Endodermal cell (in vitro differentiated cells): ENCODE measurements at places on chromosomes 16 and 17. TPM values are rescaled to one million over a fixed set of nuclear protein-coding genes. Genes with fewer than 3 reads are reported as not detected.

Gene ATF7IP2
- 22.4 and 22.8 TPM in 2 replicates for total RNA-seq

Gene MYH13
- not detected in 2 replicates for total RNA-seq

Gene TP53TG3C
- not detected in 2 replicates for total RNA-seq

Gene ODAD4
- 4.7 to 6.2 TPM (median 6.0 TPM) in 3 replicates for total RNA-seq

Gene DNAI2
- total RNA-seq: not detected in 2 replicates

GRCh38 chr16:59690216-59690615 lies 956.1 kb upstream of the GOT2 start:
- no peak for DNase-seq

- DNase-seq: peak; percentile 50
These were observed 33.9 kb downstream of the TNFRSF13B start for GRCh38 chr17:16938031-16938430.

DNA sequence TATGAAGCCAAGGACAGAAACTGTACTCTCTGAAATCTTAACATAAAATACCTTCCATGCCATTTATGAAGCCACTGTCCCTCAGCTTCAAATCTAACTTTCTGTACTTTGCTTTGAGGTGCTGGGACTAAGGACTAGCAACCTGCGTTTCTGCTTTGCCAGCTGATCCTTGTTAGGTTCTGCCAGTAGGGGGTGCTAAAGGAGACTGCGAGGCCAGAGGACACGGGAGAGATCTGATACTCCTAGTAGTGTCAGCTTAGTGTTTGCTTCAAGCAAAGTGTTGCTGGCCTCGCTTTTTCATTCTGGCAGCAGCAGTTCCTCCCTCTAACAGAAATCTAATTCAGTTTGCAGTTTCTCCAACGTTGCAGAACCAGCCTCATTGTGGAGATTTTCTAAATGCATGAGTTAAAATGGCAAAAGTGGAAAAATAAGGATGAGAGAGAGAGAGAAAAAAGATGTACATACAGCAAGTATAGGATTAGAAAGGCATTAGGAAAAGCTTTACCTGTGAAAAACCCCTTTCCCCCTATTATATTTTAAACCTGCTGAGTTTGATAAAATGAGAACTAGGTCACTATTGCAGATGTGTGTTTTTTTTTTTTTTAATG lies 297.5 kb downstream of the CA10 start:
- DNase-seq: peak; percentile 96

- DNase-seq: peak; percentile 88
These were observed 32.1 kb upstream of the JPT2 start for GRCh38 chr16:1645914-1646525.

DNA sequence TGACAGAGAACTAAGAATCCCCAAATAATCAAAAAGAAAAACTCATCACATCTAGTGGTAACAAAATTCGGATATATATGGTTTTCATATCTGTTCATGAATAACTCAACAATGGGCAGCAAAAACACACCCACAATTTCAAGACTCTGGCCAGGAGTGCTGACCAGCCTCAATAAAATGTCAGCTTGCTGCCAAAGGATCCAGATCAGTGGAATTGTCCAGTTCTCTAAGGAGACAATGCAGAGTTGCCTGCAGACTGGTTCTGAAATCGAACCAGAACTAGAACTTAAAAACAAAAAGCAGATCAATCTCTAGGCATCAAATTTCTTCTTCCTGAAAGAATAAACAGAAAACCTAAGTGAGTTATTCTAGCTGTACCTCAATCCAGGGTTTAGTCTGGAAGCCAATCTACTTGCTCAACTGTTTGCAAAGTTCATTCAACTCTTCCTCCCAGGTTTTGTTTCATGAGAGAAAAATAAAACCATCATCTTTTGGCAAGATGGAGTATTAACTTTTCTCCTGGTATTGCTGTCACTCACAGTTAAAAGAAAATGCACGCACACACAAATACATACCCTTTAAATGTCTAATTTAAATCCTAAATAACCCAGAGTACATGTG lies 61.0 kb downstream of the CFDP1 start:
- DNase-seq: no peak

DNA sequence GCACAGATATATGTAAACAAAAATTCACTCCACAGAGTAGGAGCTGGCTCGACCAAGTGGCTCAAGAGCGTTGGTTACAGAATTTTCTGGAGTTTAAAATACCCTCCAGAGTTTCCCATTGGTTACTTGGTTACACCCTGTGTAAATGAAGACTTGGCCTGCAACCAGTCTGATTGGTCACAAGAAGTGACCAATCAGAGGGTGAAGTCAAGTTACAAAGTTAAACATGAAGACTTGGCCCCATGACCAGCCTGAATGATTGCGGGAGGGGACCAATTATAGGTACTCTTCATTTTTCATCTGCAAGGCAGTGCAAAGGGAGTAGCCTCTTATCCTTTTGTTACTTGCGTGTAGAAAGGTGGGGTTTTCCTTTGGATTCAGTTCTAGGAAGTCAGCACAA lies 121.3 kb upstream of the SALL1 start:
- DNase-seq: no peak

DNA sequence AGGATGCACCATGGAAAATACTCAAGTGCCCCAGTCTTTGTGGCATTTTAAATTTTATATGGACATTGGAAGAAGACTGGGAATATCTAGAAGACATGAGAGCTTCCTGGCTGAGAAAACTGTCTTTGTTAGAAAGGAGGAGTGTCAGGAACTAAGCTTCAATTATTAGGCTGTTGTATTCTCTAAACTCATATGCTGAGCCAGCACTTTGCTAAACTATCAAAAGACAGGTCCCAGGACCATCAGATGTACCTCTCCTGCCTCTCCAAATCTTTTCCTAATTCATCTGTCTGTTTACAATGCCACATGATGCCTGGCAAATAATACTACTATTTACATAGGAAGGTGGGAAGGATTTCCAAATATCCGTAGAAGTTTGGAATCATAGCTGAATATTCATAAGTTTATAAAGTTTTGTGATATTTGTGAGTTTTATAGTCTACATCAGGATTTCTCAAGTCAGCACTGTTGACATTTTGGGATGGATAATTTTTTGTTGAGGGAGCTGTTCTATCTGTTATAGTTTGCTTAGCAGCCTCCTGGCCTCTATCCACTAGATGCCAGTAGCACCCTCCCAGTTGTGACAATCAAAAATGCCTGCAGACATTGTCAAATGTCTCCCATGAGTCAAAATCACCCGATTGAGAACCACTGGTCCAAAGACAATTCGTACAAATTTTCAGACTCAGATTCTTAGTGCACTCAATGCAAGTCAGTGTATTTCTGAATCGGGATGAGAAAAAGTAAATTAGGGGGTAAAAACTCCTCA lies 61.2 kb upstream of the NETO2 start:
- no peak for DNase-seq

- peak; percentile 75 for DNase-seq
These were observed 2.3 kb downstream of the NTN1 start for GRCh38 chr17:9023392-9024218.

DNA sequence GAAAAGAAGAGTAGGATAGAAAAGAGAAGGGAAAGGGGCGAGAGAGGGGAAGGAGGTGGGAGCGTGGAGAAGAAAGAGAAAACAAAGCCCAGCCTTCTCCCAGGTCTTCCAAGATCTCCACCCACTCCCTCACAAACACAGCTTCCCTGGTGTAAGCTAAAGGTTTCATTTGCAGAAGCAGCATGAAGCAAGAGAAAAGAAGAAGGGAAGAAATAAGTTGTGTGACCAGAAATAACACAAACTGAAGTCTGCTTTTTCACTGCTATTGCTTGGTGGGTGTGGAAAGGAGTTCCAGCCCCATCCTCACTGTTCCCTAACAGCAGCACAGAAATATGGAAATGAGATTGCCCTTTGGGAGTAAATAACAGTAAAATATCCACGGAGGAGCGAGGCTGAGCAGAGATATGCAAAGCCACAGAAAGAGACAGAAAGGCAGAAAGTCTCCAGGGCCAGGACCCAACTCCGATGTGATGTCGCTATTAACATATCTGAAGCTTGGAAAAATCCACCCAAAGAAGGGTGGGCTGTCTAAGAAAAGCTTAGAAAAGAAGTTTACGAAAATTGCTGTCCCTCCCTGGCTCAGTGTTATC lies 10.3 kb upstream of the GAS7 start:
- peak; percentile 47 for DNase-seq

DNA sequence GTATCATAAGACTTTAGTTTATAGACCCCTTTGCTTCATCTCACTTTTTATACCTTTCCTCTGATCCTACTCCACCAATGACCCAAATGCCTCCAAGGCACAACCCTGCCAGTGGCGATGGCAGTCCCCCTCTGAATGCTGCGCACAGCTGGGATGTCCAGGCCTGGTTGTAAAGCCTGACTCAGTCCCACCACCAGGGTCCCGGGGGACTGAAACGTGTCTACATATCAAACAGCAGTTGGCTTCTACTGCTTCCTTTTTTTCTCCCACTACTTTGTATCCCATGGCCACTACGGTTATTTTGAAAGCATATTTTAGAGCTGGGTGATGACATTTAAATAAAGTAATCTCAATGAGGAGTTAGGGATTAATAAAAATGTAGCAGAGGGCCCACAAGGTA lies 329.8 kb upstream of the PSMD7 start:
- no peak for DNase-seq

GRCh38 chr17:50818921-50819657 lies 16.3 kb upstream of the WFIKKN2 start:
- DNase-seq: no peak

DNA sequence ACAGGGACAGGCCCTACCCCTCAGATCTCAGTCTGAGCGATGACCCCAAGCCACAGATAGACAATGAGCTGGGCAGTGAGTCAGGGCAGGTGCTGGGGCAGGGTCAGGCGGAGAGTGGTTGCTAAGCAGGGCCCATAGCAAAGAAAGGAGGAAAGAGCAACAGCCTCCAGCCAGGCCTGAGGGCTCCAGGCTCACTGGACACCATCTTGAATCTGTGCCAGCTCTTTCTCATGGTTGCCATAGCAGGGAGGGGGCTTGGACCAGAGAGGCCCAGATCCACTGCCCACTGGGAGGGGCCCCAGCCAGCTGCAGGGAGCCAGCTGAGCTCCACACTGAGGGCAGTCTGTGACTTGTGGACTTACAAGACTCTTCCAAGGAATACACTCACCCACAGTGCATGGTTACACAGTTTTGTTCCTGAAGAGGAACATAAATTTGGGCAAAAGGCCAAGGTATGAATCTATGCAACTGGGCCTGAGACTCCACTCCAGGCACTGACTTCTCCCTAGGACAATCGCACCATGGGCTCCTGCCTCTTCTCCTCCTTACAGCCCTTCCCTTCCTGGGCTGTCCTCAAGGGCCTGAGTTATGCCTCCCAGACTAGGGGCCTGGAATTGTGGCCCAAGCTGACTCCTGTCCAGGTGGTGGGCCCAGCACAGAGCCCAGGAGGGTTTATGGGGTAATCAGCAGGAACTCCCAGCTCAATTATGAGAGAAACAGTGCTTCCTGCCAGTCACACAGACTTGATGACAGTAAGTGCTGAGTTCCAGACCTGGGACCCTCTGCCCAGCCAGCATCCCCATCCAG lies 59.9 kb downstream of the BEAN1 start:
- no peak for DNase-seq

DNA sequence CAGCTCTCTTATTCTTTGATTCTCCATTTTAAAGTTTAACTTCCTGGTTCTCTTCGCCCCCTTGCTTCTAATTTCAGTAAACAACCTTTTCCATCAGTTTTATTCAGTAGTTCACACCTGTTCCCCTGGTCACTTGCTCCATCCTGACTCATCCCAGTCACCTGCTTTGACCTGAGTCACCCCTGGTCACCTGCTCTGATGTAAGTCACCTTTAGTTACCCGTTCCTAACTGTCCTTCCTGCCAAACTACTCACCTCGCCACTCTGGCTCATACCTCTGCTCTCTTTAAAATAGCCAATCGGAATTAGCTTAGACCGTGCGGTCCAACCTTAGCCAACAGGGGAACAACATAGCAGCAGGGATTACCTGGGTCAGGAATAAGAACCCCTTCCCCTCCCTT lies 4.7 kb upstream of the NLRC5 start:
- DNase-seq: no peak

GRCh38 chr17:41870627-41871026 lies 5.4 kb upstream of the KLHL11 start:
- DNase-seq: peak; percentile 45

DNA sequence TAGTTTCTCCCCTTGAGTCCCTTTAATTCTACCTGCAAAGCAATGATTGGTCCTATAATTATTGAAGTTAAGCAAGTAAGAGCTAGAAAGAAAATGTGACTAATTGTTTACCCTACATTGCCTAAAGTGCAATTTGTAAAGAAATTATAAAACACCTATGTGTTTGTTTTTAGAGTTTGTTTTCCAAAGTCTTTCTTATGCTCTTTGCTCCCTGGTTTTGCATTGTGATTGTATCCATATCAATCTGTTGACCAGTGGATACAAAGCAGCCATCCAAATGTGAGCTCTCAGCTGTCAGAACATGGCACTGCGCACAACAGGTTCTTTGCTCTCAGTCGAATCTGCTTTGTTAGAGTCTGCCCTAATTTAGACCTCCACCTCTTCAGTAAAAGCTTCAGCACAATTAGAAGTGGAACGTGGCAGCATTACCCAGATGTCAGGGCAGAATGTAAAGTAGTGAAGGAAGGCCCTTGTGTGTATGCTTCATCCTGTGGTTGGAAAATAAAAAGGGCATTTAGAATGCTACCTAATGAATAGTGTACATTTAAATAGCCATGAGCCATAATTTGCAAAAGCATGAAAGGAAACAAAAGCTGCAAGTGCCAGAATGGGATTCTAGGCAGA lies 70.5 kb downstream of the AATF start:
- no peak for DNase-seq

DNA sequence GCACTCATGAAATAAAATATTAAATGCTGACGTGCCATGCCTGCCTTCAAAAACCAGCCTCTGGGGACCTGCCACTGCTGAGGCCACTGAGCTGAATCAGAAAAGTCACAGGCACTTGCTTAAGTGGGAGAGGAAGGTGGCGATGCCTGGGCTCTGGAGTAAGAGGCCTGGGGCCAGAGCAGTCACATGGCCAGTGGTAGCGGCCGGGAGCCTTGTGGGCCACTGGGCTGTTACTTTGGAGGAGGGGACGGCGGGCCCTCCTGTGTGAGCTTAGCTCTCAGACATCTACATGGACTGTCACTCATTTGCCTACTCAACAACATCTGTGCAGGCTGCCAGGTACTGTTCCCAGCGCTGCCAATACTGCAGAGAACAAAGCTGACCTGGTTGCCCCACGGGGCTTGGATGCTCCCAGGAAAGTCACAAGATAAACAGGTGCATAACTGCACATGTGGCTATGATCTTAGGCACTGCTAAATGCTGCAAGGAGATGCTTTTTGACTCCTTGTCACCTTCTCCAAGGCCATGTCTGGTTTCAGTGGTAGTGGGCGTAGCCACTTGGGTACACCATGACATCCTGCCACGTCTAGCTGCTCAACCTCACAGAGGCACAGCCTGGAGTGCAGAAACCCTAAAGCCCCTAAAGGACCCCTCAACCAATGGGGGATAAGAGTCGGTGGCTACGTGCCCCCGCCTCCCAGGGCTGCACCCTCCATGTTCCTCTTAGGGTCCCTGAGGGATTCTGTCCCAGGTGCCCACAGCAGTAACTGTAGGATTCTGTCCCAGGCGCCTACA lies 11.6 kb downstream of the COTL1 start:
- DNase-seq: no peak

- no peak for DNase-seq
These were observed 122.0 kb upstream of the AXIN2 start for GRCh38 chr17:65683428-65683827.
